Aorta (tissue), 5 donors: ENCODE measurements at places on chromosomes 7 and 10. TPM values are rescaled to one million over a fixed set of nuclear protein-coding genes. Genes with fewer than 3 reads are reported as not detected.
A peak's percentile ranks its signal among the peaks of the same experiment; 100 is the strongest.

- no peak for DNase-seq
Measured at GRCh38 chr7:135665042-135665441, 2.7 kb downstream of the STMP1 start.

- no peak for DNase-seq
Measured at GRCh38 chr10:64313967-64314366, 792.8 kb downstream of the REEP3 start.

GRCh38 chr7:74399006-74399405 lies 54.7 kb upstream of the GTF2IRD1 start:
- DNase-seq, result no peak

DNA sequence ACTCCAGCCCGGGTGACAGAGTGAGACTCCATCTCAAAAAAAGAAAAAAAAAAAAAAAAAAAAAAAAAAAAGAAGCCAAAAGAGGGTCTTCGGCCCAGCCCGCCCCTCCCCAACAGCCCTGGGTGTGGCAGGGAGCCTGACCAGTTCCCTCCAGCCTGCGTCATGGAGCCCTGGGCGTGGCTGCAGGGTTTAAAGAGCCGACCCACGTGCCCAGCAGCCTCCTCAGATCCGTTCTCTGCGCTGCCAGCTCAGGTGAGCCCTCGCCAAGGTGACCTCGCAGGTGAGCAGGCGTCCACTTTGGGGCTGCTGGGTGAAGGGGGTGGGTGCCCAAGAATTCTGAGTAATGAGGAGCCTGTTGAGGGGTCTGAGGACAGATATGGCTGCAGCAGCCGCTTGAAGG lies at the start of gene FXYD4:
FXYD4 (plus strand) TSS at position 219 of the 400 bp plus-strand sequence. CDS start 2,111 bp downstream, outside the sequence.
- DNase-seq, result peak; percentile 64

PDE1C gene
- 2.6 TPM for polyA plus RNA-seq

DNA sequence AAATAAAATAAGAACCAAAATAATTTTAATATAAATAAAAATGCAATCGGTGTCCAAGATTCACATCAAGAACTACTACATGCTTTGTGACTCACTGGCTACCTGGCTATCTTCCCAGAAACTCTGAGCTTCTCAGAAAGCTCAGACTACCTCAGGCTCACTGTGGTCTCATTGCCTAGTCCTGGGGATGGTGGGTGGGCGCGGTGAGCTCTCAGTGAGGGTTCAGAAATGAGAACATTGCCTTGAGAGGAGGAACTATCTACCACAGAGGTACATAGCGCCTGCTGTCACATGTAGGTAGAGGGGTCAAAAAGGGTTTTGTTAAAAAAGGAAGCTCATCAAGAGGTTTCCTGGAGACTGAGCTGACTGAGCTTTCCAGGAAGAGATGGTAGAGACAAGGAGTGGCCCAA lies 108.0 kb downstream of the WDFY4 start:
- no peak for DNase-seq

C10orf53 gene
- not detected for polyA plus RNA-seq

- DNase-seq, result peak; percentile 81
Measured at GRCh38 chr10:3776796-3777571, 8.0 kb downstream of the KLF6 start.

- DNase-seq, result no peak
Measured at GRCh38 chr7:38951213-38951612, 26.5 kb upstream of the POU6F2 start.

RASA4B gene
- polyA plus RNA-seq, result 14.4 TPM

DNA sequence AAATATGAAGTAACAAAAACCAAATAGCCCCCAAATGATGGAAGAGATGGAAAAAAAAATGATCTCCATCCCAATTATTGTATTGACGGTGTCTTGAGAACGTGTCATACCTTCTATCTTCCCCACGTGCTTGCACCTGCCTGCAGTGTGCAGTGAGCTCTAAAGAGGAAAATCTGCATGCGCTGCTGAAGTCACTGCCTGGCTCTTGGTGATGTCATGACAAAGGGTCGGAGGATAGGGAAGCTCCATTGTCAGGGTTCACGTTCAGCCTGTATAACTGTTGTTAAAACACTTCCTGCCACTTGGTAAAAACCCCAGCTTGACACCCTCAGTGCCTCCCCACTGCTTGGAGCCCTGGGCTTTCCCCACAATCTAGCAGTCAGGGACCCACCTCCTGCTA lies 549.2 kb upstream of the MKI67 start:
- no peak for DNase-seq

RBP4 gene
- polyA plus RNA-seq, result 12.1 TPM

DNA sequence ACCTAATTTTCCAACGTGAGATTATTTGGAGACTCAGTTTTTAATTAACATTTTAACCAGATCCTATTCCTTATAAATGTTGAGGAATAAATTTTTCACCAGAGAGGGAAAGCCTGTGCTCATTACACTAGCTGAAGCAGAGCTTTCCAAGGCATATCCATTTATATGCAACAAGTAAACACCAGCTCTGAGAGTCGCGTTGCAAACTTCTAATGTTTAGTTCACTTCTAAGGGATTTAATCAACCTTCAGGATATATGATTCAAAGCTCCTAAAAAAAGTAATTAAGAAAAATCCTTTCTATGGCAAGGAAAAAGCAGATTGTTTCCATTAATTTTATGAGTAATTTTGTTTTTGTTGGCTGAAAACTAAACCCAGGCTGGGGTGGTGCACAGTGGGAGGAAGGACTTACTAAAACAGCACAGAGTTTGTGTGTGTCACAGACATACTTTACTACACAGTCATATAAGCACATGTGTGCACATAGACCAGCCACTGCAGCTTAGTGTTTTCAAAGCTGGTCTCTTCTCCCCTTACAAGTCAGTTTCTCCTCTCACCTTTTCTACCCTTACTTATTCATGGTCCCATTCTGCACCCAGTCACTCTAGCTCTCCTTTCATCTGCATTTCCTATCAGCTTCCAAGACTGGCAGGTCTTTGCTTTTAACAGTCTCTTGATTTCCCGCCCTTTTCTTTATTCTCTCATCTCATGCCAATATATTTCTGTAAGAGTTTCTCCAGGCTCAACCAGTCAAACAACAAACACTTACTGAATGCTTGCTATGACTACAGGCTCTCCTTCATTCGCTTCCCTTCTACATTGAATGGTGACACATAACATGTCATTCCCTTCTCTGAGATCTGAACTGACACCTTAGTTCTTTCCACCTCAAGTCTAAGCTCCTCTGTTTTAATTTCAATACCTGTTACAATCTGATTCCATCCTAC lies 81.1 kb upstream of the FZD1 start:
- DNase-seq, result no peak

GRCh38 chr7:135251496-135252391 lies 18.1 kb downstream of the STRA8 start:
- no peak for DNase-seq

DNA sequence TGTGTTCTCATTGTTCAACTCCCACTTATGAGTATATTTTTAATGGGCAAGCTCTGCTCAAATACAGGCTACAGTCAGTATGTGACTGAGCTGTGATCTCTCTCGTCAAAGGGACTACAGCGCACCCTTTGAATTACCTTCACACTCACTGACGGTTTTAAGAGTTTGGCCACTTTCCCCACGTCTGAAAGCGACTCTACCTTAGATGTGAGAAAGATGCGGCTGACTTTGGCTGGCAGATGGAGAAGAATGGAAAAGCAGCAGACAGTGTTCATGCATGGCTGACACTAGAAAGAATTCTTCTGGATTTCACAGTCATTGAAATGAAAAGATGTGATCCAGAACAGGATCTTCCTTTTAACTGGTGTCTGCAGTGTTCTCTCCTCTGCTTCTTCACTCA lies 2.0 kb upstream of the ATRNL1 start:
- no peak for DNase-seq

DNA sequence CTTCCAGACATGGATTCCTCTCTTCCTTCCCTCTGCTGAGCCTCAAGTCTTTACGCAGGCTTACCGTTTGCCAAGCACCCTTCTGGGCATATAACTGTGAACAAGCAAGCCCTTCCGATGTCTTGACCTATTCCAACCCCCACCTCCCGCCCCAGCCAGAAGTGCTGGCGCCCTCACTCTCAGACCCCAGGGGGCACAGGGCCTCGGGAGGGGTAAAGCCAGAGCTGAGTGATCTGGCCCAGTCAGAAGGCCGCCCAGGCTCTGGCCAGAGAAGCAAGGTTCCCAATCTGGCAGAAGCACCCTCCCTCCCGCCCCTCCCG lies 1.2 kb downstream of the PRRT4 start:
- no peak for DNase-seq

DNA sequence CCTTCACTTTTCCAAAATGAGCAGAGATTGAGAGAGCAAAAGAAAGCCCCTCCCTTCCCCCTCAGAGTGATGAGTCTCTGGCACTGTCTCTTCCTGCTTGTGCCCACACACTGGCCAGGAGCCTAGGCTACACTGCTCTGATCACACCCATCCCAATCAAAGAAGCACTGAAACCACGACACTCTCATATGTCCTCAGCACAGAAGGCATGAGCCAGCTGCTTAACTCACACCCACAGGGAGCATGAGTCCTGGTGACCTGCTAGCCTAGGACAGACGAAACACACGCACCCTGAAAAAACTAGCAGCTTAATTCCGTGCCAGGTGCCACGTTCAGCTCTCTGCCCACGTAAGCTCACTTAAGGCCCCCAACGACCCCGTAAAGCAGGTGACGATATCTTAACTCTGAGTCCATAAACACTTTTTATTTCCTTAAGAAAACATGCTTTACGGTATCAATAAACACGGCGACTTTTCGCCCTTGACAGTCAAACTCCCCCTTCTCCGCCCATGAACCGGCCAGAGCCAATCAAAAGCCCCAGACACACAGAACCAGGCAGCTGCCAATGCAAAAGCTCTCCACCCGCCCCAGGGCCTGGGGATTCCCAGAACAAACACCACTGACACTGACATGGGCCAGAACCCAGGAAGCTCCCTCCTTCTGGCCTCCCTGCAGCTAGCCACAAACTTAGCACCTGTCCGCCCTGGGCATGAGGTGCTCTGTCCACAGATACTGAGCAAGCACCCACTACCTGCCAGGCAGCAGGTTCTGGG lies 69.0 kb downstream of the TNRC18 start:
- DNase-seq, result no peak

DNA sequence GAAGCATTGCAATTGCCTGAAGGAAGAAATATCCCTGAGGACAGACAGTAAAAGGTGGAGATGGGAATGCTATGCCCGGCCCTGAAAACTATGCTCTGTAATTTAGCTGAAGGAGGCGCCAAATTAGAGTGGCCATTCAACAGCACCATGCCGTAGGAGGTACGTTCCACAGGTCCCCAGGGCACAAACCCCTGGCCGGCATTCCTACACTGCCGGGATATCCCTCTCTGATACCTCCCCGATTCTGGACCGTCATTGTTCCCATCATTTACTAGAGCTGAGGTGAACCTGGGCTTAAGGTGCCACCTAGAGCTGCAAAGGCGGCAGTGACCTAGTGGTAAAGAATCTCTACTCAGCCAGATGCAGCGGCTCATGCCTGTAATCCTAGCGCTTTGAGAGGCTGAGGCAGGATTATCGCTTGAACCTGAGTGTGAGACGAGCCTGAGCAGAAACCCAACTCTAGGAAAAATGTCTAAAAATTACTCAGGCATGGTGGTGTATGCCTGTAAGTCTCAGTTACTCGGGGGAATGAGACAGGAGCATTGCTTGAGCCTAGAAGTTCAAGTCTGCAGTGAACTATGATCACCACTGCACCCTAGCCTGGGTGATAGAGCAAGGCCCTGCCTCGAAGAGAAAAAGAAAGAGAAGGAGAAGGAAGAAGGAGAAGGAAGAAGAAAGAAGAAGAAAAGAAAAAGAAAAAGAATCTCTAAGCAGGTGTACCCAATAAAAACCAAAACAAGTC lies 53.0 kb upstream of the TNKS2 start:
- DNase-seq, result no peak

DNA sequence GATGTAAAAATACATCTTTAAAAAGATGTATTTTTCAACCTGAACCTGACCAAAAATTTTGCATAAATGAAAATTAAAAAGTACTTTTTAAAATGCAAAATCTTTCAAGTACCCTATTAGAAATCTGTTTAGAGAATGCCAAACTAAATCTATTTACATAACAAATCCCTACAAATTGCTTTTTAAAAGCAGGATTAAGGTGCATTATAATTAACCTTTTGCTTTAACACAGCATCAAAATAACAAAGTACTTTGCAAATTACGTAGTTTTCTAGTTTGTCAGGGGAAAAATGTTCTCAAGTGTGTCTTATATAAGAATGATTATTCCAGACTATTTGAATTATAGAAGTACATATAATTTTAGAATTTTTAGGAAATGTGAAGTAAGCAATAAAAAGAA lies 160.8 kb downstream of the VPS50 start:
- no peak for DNase-seq

NAT16 gene
- not detected for polyA plus RNA-seq

RFC2 gene
- 12.8 TPM for polyA plus RNA-seq

PPP1R3A gene
- polyA plus RNA-seq, result not detected

DNA sequence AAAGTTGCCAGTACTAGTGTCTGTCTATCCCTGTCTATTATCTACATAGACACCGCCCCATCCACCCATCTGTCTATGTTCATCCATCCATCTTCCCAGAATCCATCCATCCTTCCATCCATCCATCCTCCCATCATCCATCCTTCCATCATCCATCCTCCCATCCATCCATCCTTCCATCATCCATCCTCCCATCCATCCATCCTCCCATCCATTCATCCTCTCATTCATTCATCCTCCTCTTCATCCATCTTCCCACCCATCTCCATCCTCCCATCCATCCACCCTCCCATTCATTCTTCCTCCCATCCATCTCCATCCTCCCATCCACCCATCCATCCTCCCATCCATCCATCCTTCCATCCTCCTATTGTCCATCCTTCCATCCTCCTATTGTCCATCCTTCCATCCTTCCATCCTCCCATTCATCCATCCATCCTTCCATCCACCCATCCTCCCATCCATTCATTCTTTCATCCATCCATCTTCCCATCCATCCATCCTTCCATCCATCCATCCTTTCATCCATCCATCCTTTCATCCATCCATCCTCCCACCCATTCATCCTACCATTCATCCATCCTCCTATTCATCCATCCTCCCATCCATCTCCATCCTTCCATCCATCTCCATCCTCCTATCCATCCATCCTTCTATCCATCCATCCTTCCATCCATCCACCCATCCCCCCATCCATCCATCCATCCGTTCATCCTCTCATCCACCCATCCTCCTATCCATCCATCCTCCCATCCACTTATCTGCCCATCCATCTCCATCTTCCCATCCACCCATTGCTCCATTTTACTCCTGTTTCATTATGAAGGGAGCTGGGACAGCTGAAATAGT lies 14.7 kb upstream of the LEP start:
- DNase-seq, result no peak

ARL5B gene
- polyA plus RNA-seq, result 3.5 TPM
